ENCODE measurements at places on chromosomes 4 and X. TPM values are rescaled to one million over a fixed set of nuclear protein-coding genes. Genes with fewer than 3 reads are reported as not detected.

DMD gene
- total RNA-seq = not detected

CT45A5 gene
- not detected for total RNA-seq

GYG2 gene
- 4.8 TPM for total RNA-seq

TCEAL9 gene
- total RNA-seq = 103 TPM

RIPPLY1 gene
- total RNA-seq = not detected

HPGD gene
- total RNA-seq = 63.8 TPM

XAGE1B gene
- 160 TPM for total RNA-seq

GAGE12E gene
- total RNA-seq = not detected

PRDM8 gene
- total RNA-seq = 0.27 TPM

MYOZ2 gene
- total RNA-seq = not detected

COL4A6 gene
- total RNA-seq = 13.3 TPM

ABLIM2 gene
- total RNA-seq = 3.4 TPM

UGT2B7 gene
- 0.19 TPM for total RNA-seq

HSFX3 gene
- not detected for total RNA-seq

HSD17B11 gene
- total RNA-seq = 37.4 TPM

PPP1R2C gene
- not detected for total RNA-seq

UGT2B11 gene
- total RNA-seq = not detected

SLC4A4 gene
- 1.8 TPM for total RNA-seq

FAM9C gene
- not detected for total RNA-seq

TMEM33 gene
- 27.6 TPM for total RNA-seq

MAOB gene
- total RNA-seq = not detected

NLGN4X gene
- not detected for total RNA-seq

IL3RA gene
- 0.95 TPM for total RNA-seq

F8 gene
- total RNA-seq = 3.7 TPM

ADRA2C gene
- 5.9 TPM for total RNA-seq

USP27X gene
- 4.2 TPM for total RNA-seq

PNMA6A gene
- 4.6 TPM for total RNA-seq

All from A549 treated with ZK216348 at 1 μM for 4 hours (cell line).